ENCODE measurements at places on chromosomes 11 and 22.

DNA sequence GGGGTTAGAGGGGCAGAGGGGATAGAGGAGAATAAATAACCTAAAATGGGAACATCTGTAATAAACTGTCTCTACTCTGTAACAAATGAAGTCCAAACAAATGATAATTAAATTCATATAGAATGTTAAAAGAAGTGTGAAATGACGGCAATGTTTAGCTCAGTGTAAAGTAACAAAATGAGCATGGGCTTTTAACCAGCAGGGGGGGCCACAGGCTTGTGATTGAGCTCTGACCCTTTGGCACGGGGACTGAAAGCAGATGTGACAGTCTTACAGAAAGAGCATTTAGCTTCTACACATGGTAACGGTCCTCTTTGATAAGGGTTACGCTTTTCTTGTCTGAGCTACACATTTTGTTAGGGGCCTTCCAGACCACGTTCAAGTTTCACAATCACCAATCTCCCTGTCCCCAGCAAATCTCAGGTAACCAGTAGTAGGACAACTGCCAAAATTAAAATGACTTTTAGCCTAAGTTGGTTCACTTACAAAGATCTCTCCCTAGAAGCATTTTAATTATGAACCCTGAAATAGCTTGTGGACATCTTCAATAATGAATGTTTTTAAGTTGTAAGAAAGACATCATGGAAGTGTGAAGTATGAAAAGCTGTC is 262.5 kb downstream of the DCDC1 start:
- DNase-seq, result peak; percentile 25

GRCh38 chr11:80967649-80968048 is 1526.8 kb upstream of the TENM4 start:
- DNase-seq, result no peak

DNA sequence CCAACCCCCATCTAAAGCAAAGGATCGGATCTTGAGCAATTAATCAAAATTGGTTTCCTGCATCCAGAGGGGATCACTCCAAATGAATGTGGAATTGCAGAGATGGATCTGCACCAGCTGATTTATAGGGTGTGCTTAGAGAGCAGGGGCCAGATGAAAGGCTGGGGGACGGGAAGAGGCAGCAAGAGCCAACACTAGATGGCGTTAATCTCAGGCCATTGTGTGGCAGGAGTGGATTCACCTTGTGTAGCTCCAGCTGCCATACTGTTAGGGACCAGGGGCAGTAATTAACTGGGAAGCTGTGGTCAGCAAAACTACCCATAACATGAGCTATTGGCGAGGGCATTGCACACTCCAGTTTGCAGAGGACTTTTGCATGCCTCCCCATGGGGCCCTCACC is 35.6 kb downstream of the SERPINH1 start:
- DNase-seq, result no peak

DNA sequence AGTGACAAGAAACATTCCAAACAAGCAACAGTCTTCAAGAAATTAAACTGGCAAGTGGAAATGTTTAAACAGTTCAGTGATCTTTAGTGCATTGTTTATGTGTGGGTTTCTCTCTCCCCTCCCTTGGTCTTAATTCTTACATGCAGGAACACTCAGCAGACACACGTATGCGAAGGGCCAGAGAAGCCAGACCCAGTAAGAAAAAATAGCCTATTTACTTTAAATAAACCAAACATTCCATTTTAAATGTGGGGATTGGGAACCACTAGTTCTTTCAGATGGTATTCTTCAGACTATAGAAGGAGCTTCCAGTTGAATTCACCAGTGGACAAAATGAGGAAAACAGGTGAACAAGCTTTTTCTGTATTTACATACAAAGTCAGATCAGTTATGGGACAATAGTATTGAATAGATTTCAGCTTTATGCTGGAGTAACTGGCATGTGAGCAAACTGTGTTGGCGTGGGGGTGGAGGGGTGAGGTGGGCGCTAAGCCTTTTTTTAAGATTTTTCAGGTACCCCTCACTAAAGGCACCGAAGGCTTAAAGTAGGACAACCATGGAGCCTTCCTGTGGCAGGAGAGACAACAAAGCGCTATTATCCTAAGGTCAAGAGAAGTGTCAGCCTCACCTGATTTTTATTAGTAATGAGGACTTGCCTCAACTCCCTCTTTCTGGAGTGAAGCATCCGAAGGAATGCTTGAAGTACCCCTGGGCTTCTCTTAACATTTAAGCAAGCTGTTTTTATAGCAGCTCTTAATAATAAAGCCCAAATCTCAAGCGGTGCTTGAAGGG is 6.0 kb downstream of the MALAT1 start:
- peak; percentile 23 for DNase-seq

DNA sequence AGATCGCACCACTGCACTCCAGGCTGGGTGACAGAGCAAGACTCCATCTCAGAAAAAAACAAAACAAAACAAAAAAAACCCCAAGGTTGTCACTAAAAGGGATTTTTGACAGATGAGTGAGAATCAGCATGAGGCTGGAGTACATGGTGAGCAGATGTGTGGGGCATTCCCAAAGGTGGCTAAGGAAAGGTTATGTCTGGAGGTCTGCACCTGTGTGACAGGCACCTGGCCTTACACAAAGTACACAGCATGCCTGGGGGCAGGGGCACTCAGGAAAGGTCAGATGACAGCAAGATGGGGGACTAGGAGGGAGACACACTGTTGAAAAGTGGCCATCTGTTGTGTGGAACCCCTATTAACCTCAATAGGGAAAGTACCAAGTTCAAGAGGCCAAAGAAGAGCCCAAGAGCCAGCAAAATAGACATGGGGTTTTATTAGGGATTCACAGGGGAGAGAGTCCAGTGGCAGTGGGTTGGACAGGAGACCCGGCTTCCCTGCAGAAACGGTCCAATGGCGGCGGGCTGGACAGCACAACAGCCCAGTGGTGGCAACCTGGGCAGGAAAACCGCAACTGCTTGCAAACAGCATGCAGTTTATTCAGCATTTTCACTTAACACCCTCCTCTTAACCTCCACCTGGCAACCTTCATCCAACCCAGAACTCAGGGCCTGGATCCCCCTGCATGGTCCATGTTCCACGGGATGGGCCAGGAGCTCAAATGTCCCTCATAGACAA is 101.1 kb downstream of the MICAL2 start:
- DNase-seq, result no peak

GRCh38 chr11:92886243-92886905 is 83.1 kb upstream of the MTNR1B start:
- DNase-seq, result peak; percentile 21

DNA sequence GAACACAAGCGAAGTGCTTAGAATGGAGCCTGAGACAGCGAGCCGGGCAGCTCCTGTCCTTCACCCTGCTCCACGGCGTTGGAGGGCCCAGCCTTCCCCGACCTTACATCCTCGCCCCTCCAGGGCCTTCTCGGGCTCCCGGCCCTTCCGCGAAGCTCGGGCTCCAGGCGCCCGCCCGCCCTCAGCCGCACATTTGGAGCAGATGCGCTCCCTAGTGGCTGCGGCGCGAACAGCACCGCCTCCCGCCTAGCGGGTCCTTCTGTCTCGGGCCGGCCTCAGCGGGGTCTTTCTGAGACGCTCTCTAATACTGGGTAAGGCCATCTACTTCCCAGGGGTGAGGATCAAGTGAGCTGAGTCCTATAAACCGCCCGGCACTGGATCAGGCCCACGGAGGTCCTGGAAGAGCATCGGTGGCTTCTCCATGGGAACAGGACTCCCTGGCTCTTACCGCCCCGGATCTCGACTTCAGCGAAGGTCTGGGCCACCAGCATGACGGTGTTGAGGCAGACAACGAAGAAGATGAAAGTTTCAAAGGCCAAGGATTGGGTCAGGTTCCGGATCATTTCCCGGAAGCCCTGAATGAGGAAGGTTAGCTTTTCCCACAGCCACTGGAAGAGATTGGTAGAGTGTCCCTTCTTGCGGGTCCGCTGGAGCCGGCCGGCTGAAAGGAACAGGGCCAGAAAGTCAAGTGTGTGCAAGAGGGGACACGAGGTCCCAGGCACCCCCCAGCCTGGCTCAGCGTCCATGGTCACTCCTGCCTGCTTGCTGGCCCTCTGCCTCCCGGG is 3.7 kb downstream of the CATSPER1 start:
- DNase-seq, result peak; percentile 70

GRCh38 chr11:14641801-14642200 is 1.8 kb upstream of the PDE3B start:
- no peak for DNase-seq
